ENCODE measurements at places on chromosomes 6 and 20.

- no peak for DNase-seq
Observed at GRCh38 chr6:90835596-90836212, 248.8 kb upstream of the MAP3K7 start.

GRCh38 chr6:84333842-84334241 lies 106.4 kb upstream of the CEP162 start:
- no peak for DNase-seq

- no peak for DNase-seq
Observed at GRCh38 chr20:19808498-19808897, 50.4 kb downstream of the RIN2 start.

DNA sequence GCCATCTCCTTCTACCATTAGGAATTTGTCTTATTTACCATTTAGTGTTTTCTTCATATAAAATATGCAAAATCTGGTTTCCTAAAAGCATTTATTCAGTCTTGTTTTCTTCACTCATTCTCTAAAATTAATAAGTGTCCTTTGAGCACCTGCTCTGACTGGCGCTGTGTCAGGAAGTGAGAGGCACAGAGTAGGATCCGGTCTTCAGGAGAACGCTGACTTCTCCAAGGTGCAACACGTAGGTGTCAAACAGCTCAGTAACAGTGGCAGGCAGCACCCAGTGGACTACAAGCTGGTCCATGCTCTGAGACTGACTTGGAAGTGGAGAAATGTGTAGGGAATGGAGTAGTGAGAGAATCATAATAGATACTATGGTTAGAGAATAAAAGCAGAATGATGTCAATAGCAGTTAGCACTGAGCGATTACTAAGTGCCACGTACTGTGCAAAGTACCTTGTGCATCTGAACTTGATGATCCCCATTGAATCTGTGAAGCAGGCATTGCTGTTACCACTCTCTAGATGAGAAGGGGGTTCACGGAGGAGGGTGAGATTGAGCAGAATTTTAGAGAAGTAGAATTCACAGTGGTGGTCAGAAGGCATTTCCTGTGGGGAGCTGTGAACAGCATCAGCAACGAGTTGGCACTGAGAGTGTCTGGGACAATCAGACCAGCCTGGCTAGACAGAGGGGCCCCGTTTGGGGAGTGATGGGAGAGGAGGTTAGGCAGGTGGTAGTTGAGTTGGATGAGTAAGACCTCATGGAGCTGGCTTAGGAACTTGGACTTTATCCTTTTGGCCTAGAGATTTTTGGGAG lies 569.8 kb downstream of the QKI start:
- no peak for DNase-seq

- no peak for DNase-seq
Observed at GRCh38 chr6:33633084-33633461, 12.0 kb downstream of the ITPR3 start.

DNA sequence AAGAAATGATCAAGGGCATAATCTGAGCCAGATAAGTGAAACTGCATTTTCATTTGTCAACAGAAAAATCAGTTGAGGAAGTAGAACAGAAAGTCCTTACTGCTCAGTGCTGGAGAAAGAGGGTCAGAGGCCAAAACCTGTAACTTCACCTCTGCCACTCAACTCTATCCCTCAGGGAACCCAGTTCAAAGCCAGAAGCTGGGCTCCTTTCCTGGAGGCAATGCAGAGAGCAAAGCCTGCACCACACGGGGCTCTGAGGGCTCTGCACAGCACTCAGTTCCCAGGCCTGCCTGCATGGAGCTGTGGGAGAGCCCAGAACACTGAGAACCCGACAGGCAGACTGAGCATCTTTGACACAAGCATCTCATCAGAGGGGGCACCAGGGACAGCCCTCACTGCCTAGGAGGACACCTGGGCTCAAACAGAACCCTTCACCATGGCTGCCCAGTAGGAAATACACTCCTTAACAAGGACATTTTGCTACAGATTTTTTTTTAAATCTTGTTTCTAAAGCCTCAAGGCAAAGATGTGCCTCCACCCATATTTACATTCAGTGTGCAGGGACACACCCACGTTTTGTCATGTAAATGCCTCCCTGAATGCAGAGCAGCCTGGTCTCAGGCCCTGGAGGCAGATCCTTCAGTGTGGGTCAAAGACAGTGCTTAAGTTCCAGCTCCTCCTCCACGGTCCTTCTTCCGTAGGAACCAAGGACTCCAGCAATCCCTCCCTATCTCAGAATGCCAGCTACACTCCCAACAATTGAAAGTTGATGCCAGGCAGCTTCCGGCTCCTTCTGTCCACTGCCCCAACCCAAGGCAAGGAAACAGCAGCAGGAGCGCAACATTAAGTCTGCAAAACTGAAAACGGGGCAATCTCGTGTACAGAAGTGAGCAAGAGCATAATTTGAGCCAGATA lies 6.6 kb downstream of the RNASET2 start:
- no peak for DNase-seq

DNA sequence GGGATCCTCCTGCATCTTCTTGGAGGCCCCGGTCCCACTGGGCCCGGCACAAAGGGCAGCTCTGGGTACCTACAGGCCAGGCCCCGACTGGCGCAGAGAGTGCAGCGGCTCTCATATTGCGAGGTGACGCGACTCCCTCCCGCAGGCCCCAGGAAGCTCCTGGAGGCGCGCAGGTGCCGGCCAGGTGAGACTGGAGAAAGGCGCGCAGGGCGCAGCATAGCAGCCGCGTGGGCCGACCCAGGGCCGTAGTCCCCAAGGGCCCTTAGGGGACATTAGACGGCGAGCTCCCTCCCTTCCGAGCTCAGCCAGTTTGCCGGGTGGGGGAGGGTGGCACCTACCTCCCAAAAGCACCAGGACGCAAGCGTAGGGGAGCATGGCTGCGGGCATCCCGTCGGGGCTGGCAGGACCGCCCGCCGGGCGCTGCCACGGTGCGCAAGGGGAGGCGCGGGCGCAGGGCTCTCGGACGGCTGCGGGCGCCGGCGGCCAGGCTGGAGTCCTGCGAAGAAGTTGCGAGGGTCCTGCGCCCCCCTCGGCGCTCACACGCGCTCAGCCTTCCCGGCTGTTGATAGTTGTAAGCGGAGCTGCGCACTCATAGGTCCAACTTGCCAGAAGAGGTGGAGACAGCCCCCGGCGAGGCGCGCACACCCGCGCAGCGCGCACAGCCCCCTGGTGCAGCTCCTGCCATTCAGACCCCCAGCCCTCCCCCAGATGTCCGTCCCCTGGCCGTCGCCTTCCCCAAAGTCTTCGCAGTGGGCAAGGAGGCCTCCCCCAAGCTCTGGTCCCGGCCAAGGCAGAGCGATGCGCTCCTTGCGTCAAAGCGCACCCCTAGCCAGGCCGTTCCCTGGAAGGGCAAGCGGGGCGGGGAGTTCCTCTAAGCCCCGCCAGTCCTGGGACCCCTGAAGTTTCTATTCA lies 622 bp downstream of the APCDD1L start:
- no peak for DNase-seq

All from activated T-helper 9 cell treated with anti-CD3 and anti-CD28 coated beads, Interleukin-2, amount 50 U/mL, for 16 hours (primary cell).